Activated CD4-positive, alpha-beta T cell treated with anti-CD3 and anti-CD28 coated beads, Interleukin-2, Interleukin-4, amounts not matched to agents 100 ng/mL and 50 ng/mL, durations not matched to agents 16 hours and 8 hours (primary cell): ENCODE measurements at places on chromosomes 1 and 21.

DNA sequence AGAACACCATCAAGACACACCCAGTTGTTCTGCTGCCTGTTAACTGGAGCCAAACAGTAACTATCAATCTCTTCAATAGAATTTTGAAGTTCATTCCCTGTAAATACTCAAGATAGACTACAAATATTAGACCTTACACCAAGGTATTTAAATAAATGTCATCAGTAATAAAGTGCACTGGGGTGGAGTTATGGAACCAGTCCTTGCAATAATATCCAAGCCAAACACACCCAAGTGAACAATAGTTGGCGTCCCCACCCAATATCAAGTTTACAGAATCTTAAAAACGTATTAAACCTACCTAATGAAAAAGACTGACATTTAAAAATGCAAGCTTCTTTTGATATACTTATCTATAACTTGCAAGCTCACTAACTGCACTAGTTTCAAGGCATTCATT lies 2.7 kb downstream of the SERBP1 start:
- DNase-seq: no peak

DNA sequence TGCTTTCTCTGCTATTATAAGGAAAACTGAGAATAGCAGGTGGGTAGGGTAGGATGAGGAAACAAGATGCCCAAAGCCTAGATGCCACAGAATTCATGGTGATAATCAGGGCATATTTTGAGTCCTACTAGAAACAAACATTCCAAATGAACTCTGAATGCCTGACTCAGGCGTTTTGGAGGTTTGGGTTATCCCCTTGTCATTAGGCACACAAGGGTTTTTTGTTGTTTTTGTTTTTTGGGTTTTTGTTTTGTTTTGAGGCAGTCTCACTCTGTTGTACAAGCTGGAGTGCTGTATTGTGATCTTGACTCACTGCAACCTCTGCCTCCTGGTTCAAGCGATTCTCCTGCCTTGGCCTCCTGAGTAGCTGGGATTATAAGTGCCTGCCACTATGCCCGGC lies 19.2 kb downstream of the SYNC start:
- no peak for DNase-seq

- DNase-seq: no peak
These were observed at the start of gene USH2A for GRCh38 chr1:216422821-216423520. TSS of gene USH2A (minus strand) at chr1:216423448. CDS start at chr1:216422336, 1,112 bp downstream.

DNA sequence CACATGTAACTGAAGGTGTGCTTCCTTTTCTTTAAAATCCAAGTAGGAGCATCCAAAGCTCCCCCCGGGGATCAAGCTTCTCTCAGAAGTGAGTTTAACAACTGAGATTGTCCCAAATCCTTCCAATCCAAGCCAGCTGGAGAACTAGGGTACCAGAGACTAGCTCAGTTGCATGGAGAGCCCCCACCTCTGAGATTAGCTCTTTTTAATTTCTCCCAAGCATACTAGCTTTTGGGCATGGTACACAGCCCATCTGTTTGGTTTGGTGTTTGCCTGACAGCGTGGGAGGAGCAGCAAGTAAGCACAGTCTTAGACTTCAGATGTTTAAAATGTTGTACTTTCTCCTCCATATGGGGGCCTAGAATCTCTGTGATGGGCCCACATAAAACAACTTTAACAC lies 142.8 kb downstream of the ASTN1 start:
- DNase-seq: no peak

- no peak for DNase-seq
These were observed 5.5 kb upstream of the MMP23B start for GRCh38 chr1:1626207-1627141.

- no peak for DNase-seq
These were observed 23.1 kb upstream of the RSPO1 start for GRCh38 chr1:37657620-37658412.

DNA sequence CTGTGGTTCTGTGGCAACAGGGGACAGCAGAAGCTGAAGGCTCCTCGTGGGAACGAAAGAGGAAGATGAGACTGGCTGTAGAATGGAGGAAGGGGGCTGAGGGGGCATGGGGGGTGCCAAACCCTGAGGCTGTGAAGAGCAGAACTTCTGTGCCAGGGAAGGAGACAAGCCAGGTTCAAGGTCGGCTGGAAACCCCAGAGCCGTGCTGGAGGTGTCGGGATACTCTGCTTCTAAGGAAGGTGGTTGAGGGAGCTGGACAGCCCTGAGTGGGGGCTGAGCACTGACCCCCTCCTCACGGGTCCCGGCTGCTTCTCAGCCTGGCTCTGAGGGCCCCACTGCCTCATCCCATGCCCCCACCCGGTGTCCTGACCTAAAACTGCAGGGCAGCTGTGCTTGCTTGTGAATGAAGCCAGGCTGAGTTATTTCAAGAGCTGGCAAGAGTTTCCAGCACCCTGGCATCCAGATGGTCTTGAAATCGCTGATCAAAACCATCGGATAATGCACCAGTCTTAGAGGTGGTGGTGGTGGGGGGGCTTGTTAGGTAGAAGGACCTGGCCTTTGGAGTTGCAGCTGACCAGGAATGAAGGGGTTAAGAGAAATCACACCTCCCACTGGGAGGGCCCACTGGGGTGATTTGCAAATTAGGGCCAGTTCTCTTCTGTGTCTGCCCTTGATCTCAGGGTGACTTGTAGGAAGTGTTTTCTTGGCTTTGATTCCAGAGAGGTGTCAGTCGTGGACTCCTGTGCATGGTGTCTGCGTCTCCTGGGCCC lies 218.9 kb upstream of the C1orf174 start:
- DNase-seq: no peak

DNA sequence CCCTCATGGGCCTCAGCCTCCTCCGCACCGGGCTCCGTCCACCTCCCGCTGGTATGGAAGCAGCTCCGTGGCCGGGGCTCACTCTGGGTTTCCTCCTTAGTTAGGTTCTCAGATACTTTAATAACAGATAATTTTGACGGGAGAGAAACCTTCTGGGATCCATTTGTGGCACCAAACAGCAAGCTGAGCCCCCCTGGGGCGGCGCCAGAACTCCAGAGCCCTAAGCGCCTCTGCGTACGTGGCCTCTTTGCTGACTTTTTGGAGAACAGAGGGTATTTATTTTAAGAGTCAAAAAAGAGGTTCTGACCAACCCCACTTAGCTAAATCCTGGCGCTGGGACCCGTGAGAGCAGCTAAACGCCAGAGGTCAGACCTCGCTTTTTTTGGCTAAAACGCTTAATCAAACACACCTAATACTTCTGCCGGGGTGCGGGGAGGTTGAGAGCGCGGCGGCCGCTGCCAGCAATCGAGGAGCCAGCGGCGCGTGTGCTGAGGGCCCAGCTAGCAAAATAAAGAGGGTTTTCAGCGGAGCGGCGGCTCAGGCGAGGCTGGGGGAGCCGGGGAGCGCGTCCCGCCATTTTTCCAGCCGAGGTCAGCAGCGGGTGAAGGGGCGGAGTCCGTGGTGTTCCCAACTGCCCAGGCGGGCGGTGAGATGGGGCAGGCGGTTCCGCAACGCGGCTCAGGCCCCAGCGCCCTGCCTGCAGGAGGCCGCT lies 171.7 kb downstream of the PRDM16 start:
- DNase-seq: no peak

GRCh38 chr1:36304521-36304920 lies 1.6 kb upstream of the SH3D21 start:
- no peak for DNase-seq

DNA sequence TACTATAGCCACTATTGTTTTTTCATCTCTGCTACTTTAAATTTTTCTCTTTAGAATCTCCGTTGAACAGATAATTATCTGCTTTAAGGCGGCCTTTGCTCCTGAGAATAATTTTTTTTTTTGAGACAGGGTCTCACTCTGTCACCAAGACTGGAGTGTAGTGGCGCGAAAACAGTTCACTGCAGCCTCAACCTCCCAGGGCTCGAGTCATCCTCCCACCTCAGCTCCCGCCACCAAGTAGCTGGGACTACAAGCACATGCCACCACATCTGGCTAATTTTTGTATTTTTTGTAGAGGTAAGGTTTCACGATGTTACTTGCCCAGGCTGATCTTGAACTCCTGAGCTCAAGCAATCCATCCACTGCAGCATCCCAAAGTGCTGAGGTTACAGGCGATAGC lies 28.6 kb downstream of the TRIT1 start:
- no peak for DNase-seq

DNA sequence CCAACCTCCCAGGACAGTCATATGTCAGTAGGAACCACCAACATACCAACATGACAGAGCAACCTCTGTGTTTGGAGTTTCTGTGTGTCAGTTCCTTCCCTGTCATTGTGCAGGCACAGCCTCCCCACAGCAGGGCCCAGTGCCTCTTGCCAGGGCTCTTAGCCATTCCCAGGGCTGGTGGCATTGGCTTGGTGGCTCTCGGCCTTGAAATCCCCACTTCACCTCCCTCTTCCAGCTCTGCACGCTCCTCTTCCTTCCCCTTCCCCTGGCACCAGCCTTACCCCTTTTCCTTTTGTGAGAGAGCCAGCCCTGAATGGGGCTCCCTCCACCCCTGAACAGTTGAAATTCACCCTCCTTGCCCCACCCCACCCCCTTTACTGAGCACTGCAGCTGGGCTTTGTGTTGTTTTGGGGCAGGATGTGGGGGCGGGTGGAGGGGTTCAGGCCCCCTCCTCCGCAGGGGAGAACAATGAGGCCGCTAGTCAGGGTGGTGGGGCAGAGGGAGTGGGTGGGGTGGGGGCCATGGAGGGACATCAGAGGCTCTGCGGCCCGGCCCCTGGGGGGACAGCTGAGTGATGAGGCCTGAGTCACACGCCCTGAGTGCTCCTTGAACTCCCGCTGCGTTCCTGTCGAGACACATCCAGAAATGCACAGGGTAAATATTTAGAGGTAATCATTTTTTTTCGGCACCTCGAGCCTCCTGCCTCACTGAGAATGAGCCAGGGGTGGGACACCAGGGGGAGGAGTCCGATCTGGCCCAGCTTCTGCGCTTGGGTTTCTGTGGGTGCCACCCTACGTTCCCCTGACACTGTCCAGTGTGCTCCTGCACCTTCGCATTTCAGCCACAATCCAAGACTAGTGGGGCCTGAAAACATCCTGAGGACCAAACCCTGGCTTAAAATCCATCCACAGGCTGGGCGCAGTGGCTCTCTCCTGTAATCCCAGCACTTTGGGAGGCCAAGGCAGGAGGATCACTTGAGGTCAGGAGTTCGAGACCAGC lies 28.6 kb downstream of the LGR6 start:
- no peak for DNase-seq

DNA sequence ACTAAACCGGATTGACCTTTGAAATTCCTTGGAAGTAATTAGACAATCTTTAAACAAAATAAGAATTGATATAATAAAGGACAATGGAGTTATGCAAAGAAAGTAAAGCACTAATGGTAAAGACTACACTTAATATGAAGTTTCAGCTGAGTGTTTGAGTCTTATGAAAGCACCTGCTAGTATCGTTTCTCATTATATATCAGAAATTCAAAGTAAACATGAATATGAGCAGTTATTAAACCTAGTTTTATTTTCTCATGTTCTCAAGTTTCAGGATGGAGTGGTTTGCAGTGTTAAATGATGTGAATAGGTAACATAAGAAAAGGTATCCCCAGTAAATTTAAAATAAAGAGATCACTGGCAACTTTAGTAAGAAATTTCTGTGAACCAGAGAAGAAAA lies 188.6 kb downstream of the ZP4 start:
- no peak for DNase-seq
